ENCODE measurements at places on chromosomes 3 and 15.

GRCh38 chr3:66761093-66761780 lies 236.9 kb upstream of the KBTBD8 start:
- no peaks in the 10 kb centered on the region for H3K4me1 ChIP-seq
- H3K36me3 ChIP-seq, result no peaks in the 10 kb centered on the region
- DNase-seq, result peak; percentile 69
- H3K27me3 ChIP-seq, result no peaks in the 10 kb centered on the region
- H3K4me3 ChIP-seq, result no peak overlapping the region

GRCh38 chr3:45712434-45713110 lies 23.4 kb downstream of the SACM1L start:
- H3K4me1 ChIP-seq, result no peaks in the 10 kb centered on the region
- H3K4me3 ChIP-seq, result no peak overlapping the region
- no peak for DNase-seq
- H3K36me3 ChIP-seq, result peaks cover 2% of the 10 kb centered on the region

- H3K27me3 ChIP-seq, result no peaks in the 10 kb centered on the region
- H3K27ac ChIP-seq, result no peak overlapping the region
- DNase-seq, result no peak
- H3K36me3 ChIP-seq, result no peaks in the 10 kb centered on the region
- H3K4me1 ChIP-seq, result no peaks in the 10 kb centered on the region
Observed at GRCh38 chr15:53586799-53587198, 172.7 kb downstream of the WDR72 start.

DNA sequence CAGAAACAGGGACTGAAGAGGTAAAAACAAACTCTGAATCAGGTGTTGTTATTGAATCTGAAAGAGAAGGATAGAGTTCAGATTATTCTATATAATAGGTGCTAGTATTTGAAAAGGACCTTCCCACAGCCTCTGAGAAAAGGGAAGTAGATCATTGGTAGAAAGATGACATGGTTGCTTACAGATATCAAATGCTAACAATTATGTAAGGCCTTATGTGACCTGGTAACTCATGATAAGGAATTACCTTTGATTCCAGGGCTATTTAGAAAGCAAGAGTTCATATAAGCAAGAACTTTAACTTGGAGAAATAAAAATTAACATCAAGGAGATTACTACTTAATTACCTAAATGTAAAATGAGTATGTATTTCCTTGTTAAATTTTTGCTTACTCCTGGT lies 7.6 kb downstream of the SLC27A2 start:
- no peaks in the 10 kb centered on the region for H3K27me3 ChIP-seq
- no peaks in the 10 kb centered on the region for H3K4me1 ChIP-seq
- H3K4me3 ChIP-seq, result no peak overlapping the region
- H3K27ac ChIP-seq, result no peak overlapping the region
- no peak for DNase-seq
- no peaks in the 10 kb centered on the region for H3K36me3 ChIP-seq

DNA sequence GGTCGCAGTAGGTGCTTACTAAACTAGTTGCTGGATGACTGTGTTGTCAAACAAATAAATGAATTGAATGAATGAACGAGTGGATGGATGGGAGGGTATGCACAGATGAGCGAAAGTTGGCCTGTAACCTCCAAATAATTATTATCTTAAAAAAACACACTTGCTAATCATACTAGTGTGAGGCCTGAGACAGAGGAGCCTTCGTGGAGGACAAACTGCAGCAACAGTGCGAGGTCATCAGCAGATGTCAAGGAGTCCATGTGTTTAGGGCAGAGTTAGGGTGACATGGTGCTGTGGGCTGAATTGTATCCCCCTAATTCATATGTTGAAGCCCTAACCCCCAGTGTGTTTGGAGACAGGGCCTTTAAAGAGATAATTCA lies 24.4 kb downstream of the CORO2B start:
- no peaks in the 10 kb centered on the region for H3K36me3 ChIP-seq
- no peak for DNase-seq
- peaks cover 39% of the 10 kb centered on the region for H3K4me1 ChIP-seq
- H3K27ac ChIP-seq, result no peak overlapping the region
- H3K4me3 ChIP-seq, result no peak overlapping the region

DNA sequence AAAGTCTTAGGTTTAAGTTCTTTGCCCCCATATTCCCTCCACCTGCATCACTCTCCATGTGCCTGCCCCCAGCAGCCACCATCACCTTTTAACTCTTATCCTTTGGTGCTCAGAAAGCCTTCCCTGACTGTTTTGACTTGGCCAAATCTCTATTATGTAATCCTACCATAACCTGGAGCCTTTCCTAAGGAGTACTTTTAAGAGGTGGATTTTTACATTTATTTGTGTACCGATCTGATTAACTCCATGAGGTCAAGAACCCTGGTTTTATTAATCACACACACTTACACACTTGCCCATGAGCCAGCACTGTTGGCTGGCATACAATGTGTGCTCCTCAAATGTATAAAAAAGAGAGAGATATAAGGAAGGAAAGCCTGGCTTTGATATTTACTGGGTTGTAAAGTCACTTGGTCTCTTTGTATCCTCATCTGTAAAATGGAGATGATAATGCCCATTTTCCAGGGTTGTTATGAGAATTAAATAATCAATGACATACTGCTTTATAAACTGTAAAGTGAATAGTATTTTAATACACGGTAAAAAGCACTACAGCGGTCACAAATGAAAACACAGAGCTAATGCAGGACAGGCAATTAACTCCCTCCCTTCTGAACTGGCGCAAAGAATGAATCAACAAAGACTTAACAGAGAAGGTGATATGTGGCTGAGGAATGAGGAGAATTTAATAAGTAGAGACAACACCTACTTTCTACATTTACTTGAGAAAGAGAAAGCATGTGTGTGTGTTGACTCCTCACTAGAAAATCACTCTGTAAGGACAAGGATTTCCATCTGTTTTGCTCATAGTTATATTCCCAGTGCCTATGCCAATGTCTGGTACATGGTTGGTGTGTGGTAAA lies 45.4 kb downstream of the ATP13A4 start:
- H3K4me3 ChIP-seq, result no peak overlapping the region
- H3K4me1 ChIP-seq, result no peaks in the 10 kb centered on the region
- no peaks in the 10 kb centered on the region for H3K36me3 ChIP-seq

GRCh38 chr3:184543843-184544512 lies 17.6 kb upstream of the EPHB3 start:
- no peak overlapping the region for H3K27ac ChIP-seq
- no peak overlapping the region for H3K4me3 ChIP-seq
- H3K4me1 ChIP-seq, result no peaks in the 10 kb centered on the region
- peak; percentile 78 for DNase-seq
- peaks cover 13% of the 10 kb centered on the region for H3K27me3 ChIP-seq

DNA sequence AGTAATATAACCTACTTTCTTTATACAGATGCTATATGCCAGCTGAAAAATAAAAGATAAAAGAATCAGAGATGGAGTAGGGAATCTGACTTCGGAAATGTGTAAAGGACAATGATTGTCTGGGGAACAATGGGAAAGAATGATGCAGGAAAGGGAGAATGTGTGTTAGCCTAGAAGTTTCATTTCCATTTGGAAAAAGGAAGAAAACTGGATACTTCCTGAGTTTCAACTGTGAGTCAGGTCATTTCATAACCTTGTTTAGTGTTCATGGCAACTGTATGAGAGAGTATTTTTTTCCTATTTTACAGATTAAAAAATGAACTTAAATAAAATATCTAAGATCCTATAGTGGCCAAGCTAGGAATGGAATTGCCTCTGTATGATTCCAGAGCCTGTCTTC lies 261.3 kb upstream of the NECTIN3 start:
- H3K4me3 ChIP-seq, result no peak overlapping the region
- peaks cover 14% of the 10 kb centered on the region for H3K4me1 ChIP-seq
- no peaks in the 10 kb centered on the region for H3K27me3 ChIP-seq
- no peak overlapping the region for H3K27ac ChIP-seq
- H3K36me3 ChIP-seq, result no peaks in the 10 kb centered on the region

DNA sequence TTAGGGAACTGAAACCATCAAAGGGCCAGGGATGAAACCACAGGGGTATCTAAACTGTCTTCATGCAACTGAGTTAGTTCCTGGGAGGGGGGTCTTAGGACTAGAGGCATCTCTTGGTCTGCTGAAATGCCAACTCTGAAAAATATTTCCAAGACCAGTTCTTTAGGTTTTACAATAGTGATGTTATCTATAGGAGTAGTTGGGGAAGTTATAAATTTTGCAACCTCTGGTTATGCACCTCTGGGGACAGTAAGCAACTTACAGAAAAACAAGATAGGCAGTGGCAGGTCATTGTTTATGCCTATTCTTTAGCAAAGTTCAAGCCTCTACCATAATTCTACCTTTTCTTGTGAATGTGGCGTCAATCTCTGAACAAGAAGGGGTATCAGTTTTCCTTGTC lies 60.5 kb upstream of the MINAR1 start:
- no peaks in the 10 kb centered on the region for H3K27me3 ChIP-seq
- no peak overlapping the region for H3K4me3 ChIP-seq
- H3K4me1 ChIP-seq, result no peaks in the 10 kb centered on the region

- no peaks in the 10 kb centered on the region for H3K36me3 ChIP-seq
- no peak overlapping the region for H3K4me3 ChIP-seq
- no peaks in the 10 kb centered on the region for H3K27me3 ChIP-seq
- H3K27ac ChIP-seq, result no peak overlapping the region
- peak; percentile 65 for DNase-seq
- peaks cover 13% of the 10 kb centered on the region for H3K4me1 ChIP-seq
Observed at GRCh38 chr15:85316244-85316934, 64.0 kb upstream of the AKAP13 start.

GRCh38 chr3:129014793-129015345 lies 13.8 kb downstream of the EFCC1 start:
- no peak for DNase-seq
- no peaks in the 10 kb centered on the region for H3K27me3 ChIP-seq
- H3K4me1 ChIP-seq, result no peaks in the 10 kb centered on the region
- H3K36me3 ChIP-seq, result no peaks in the 10 kb centered on the region
- no peak overlapping the region for H3K27ac ChIP-seq
- H3K4me3 ChIP-seq, result no peak overlapping the region

- H3K27me3 ChIP-seq, result no peaks in the 10 kb centered on the region
- no peaks in the 10 kb centered on the region for H3K36me3 ChIP-seq
- H3K4me3 ChIP-seq, result no peak overlapping the region
Observed at GRCh38 chr15:68774521-68775235, 46.0 kb downstream of the ANP32A start.

GRCh38 chr15:64596701-64597476 lies 136.5 kb downstream of the ZNF609 start:
- H3K27ac ChIP-seq, result peak overlapping the region; percentile 1
- no peaks in the 10 kb centered on the region for H3K36me3 ChIP-seq
- DNase-seq, result peak; percentile 62
- no peak overlapping the region for H3K4me3 ChIP-seq

DNA sequence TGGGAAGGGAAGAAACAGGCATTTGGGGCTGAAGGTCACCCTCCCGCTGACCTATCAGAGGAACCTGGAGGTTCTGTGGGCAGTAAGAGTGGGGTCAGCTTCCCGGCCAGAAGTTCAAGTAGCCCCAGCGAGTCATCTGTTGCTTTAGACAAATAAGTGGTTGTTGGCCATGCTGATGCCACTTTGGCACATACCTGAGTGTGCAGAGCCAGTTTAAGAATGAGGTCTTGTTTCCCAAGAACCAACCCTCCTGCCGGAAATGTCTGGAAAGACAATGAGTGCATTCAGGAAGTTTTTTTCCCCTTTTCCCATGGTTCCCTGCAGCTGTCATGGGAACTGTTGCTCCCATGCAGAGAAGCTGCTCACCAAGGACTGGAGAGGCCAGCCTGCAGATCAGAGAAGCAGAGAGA lies 166.7 kb downstream of the ZNF621 start:
- H3K36me3 ChIP-seq, result no peaks in the 10 kb centered on the region
- DNase-seq, result no peak
- H3K27ac ChIP-seq, result no peak overlapping the region
- H3K27me3 ChIP-seq, result no peaks in the 10 kb centered on the region
- no peak overlapping the region for H3K4me3 ChIP-seq

DNA sequence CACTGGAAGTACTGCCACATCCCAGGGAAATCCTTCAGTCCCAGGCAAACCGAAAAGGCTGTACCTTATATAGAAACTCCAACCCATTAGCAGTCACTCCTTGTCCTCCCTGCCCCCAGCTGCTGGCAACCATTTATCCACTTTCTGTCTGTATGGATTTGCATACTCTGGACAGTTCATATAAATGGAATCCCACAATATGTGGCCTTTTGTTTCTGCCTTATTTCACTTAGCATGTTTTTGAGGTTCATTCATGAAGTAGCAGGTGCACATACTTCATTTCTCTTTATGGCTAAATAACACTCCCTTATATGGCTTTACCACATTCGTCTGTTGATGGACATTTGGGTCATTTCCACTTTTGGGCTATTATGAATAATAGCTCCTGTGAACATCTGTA lies 51.6 kb upstream of the CMTM8 start:
- no peaks in the 10 kb centered on the region for H3K36me3 ChIP-seq
- H3K4me3 ChIP-seq, result no peak overlapping the region
- H3K27me3 ChIP-seq, result no peaks in the 10 kb centered on the region
- no peaks in the 10 kb centered on the region for H3K4me1 ChIP-seq

DNA sequence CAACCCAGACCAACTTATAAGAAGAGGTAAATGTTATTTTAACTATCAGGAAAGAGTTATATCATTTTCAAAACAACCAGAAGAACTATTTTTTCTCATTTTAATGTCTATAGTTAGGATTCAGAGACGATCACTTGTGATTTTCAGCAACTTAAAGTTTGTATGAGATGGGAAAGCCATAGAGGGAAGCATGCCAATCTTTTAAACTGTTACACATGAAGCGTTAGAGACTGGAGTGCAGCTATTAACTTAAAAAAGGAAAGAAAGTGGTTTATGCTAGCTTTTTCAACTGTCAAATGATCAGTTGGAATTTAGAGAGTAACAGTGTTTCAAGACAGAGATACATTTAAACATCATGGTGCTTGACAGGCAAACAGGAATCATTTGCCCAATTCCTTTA lies 91.7 kb upstream of the LPP start:
- H3K36me3 ChIP-seq, result no peaks in the 10 kb centered on the region
- no peaks in the 10 kb centered on the region for H3K27me3 ChIP-seq
- DNase-seq, result no peak

- H3K36me3 ChIP-seq, result no peaks in the 10 kb centered on the region
- H3K27ac ChIP-seq, result peak overlapping the region; percentile 61
- H3K27me3 ChIP-seq, result peaks cover 4% of the 10 kb centered on the region
- H3K4me1 ChIP-seq, result peaks cover 2% of the 10 kb centered on the region
- peak; percentile 27 for DNase-seq
- H3K4me3 ChIP-seq, result peak overlapping the region; percentile 66
Observed at GRCh38 chr3:23202203-23202920, 765 bp upstream of the UBE2E2 start.

- H3K36me3 ChIP-seq, result no peaks in the 10 kb centered on the region
- H3K4me1 ChIP-seq, result no peaks in the 10 kb centered on the region
- no peaks in the 10 kb centered on the region for H3K27me3 ChIP-seq
- H3K4me3 ChIP-seq, result no peak overlapping the region
Observed at GRCh38 chr3:118526758-118527513, 507.7 kb downstream of the IGSF11 start.

- DNase-seq, result peak; percentile 87
- H3K4me3 ChIP-seq, result peak within 1 kb of the TSS; percentile 65
- no peaks in the 10 kb centered on the region for H3K27me3 ChIP-seq
- peaks cover 6% of the 10 kb centered on the region for H3K36me3 ChIP-seq
Observed at GRCh38 chr3:49813497-49814174, at the start of gene UBA7. Gene UBA7, minus strand, starts transcription at chr3:49813953. Its CDS starts 166 bp downstream, at chr3:49813787.

GRCh38 chr3:190031887-190032752 lies 88.6 kb downstream of the P3H2 start:
- DNase-seq, result peak; percentile 36
- H3K27ac ChIP-seq, result no peak overlapping the region
- no peaks in the 10 kb centered on the region for H3K36me3 ChIP-seq
- peaks cover 3% of the 10 kb centered on the region for H3K4me1 ChIP-seq
- no peak overlapping the region for H3K4me3 ChIP-seq

Measured in fibroblast of lung (primary cell).